ENCODE measurements at places on chromosomes 3 and 15.
A peak's percentile ranks its signal among the peaks of the same experiment; 100 is the strongest.

GRCh38 chr3:34263101-34263621 lies 464.7 kb downstream of the PDCD6IP start:
- no peak for DNase-seq

DNA sequence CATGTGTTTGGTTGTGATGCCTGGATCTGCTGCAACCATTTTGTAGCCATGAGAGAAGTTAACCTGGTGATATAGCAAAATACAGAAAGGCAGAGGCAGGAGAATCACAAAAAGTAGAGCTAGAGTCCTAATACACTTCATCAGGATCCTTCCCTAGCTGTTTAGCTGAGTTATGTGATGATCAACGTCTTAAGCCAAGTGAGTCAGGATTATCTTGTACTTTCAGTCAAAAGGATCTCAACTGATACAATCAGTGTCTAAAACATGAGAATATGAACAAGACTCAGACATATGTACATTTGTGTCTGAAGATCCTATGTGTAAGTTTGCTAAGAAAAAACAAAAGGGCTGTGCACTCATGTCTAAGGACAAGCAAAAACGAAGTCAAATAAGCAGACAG lies 236.9 kb downstream of the NTRK3 start:
- DNase-seq: no peak

DNA sequence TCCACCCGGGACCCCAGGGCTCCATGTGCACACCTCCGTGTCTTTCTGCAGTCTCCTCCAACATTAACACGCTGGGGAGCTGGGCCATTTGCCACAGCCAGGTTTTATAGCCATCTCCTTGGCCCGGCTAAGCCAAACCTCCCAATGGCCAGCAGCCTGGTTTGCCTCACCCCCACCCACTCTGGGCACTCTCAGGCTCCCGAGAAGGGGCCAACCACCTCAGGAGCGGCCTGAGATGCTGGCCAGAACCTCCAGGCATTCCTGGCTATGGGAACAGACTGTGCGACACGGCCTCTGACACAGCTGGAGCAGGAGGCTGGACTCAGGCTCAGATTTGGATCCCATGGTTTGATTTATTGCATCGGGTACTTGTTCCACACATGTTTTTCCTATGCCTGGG lies 289.7 kb downstream of the RPLP1 start:
- DNase-seq: no peak

GRCh38 chr3:185827595-185828344 lies 2.9 kb upstream of the IGF2BP2 start:
- DNase-seq: no peak

GRCh38 chr3:50587806-50588758 lies 18.8 kb downstream of the HEMK1 start:
- no peak for DNase-seq

DNA sequence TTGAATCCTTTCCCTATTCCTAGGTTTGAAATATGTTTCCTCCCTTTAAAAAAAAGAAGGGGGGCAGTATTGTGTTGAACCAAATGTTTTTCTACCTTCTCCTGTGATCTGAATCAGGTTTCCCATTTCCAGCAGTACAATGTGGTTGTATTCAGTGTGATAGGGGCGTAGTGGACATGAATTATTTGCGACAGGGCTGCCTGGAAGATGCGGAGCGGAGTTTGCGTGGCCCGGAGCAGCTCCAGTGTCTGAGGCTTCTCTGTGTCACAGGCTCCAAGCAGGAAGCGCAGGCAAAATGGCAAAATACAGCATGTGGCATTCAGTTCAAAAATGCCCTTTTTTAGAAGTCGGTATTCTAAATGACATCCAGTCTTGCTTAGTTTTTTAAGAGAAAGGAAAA lies 154.4 kb downstream of the PGPEP1L start:
- DNase-seq: peak; percentile 92
